HepG2 (cell line): ENCODE measurements at places on chromosomes 5 and 9. TPM values are rescaled to one million over a fixed set of nuclear protein-coding genes. Genes with fewer than 3 reads are reported as not detected.

Gene GLRA1
- polyA plus RNA-seq, result not detected in 2 replicates

Gene ADAMTS12
- under 0.01 and 0.03 TPM in 2 replicates for polyA plus RNA-seq

Gene PCDHGA1
- polyA plus RNA-seq, result 0.40 TPM in 2 replicates

Gene SPATA6L
- polyA plus RNA-seq, result 0.73 and 1.1 TPM in 2 replicates

Gene ZFP2
- polyA plus RNA-seq, result 0.29 and 0.42 TPM in 2 replicates

Gene PFN3
- polyA plus RNA-seq, result not detected in 2 replicates

Gene CNTLN
- 1.2 and 1.5 TPM in 2 replicates for polyA plus RNA-seq

Gene TSSK1B
- polyA plus RNA-seq, result not detected in 2 replicates

Gene ZNG1C
- polyA plus RNA-seq, result 29.1 and 30.9 TPM in 2 replicates

Gene IGFBPL1
- polyA plus RNA-seq, result 0.07 TPM in 1 of 2 replicates, not detected in the other

Gene PCDHGB3
- polyA plus RNA-seq, result 0.44 and 0.67 TPM in 2 replicates

Gene TRIM14
- 9.2 and 10.7 TPM in 2 replicates for polyA plus RNA-seq

Gene SCGB3A1
- polyA plus RNA-seq, result 0.17 TPM in 1 of 2 replicates, not detected in the other

Gene OBP2B
- polyA plus RNA-seq, result not detected in 2 replicates

Gene CD72
- 0.82 and 1.1 TPM in 2 replicates for polyA plus RNA-seq
